Tibial artery (tissue), 4 donors: ENCODE measurements at places on chromosomes 11 and 22.

- DNase-seq: no peak
These were observed 30.8 kb upstream of the GLYAT start for GRCh38 chr11:58762284-58763119.

DNA sequence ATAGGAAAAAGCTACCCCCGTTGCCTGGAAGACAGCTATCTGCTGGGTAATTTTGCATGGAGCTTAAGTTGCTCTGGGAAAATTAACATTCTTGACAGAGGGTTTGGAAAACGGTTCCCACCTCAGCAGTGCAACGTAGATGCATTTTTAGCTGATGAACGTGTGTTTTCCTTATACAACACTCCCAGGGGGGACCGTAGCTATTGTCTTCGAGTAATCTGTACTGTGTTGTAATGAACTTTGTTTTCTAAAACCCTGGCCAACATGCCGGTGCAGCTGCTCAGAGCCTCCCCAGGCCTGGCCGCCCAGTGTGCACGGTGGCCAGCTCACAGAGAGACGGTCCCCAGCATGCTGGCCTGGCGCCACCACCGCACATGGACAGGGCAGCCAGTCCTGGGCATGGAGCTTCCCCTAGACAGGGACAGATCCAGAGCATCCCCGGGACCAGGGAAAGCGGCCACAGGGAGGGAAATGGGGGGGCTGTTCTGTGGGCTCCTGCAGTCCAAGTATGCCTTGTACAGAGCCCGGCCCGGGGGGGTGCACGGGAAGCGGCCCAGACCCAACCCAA lies 2.2 kb downstream of the TNNT3 start:
- peak; percentile 60 for DNase-seq

DNA sequence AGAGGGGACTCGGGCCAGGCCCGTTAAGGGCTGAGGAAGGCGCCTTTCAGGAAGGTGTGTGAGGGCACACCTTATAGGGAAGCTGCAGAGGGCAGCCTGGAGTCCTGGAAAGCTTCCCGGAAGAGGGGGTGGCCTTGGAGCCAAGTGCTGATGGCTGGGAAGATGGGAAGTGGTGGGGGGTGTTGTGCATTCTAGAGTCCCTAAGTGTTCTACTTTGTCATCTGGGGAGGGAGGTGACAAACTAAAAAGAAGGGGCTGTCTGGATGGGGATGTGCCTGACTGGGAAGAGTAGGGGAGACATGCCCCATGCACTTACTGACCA lies 6.8 kb downstream of the ZDHHC8 start:
- no peak for DNase-seq

DNA sequence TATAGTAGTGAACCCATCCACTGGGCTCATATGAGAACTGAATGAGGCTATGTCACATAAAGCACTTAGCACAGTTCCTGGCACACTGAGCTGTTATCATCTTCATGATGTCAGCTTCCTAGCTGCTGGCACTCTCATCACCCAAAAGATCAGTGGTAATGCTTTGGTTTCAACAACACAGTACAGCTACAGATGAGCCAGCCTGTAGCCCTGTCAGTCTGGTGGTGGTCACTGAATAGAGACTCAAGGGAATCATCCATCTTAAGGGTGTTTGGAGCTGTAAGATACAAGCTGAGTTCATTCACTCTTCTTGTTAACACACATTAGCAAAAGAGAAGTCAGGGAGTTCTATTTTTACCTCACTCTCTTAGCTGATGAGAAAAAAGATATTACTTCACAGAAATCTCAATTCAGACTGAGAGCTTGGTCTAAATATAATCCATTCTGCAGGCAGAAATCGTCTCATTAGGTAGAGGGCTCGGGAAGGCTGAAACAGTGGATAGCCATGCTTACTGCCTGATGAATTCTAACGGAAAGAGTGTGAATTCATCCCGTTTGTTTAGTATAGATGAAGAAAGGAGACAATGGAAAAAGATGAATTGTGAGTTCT lies 6.3 kb upstream of the SLC1A2 start:
- DNase-seq: no peak

DNA sequence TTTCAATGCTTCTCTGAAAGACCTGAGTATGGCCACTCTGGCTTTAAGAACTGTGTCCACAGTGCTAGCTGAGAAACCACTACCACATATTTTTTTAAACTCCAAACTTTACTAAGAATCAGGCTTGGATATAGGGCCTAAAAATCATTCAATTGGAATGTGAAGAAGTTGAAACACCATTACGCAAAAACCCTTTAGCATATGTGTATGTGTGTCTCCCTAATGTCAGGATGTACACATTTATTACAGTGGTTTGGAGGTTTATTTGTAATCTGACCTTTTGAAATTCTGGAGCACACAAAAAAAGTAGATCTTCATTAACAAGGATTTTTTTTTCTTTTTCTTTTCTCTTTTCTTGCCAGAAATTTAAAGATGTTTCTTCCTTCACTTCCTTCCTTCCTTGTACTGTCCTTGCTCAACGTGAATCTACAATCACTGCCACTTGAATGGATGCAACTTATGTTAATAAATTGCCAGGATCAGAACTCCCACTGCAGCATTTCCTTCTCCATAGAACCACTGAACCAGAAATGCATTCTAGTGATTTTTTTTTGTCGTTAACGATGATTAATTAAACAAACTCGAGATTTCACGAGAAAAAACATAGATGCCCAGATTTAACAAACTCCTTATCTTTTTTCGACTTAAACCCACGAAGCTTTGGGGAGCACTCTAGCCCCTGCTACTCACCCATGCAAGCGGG lies 3.1 kb upstream of the ADM start:
- no peak for DNase-seq

- no peak for DNase-seq
These were observed at the start of gene SMTNL1 for GRCh38 chr11:57536947-57537619. Gene SMTNL1, plus strand, starts transcription at chr11:57537595. Its CDS starts 5,048 bp downstream, at chr11:57542643.

DNA sequence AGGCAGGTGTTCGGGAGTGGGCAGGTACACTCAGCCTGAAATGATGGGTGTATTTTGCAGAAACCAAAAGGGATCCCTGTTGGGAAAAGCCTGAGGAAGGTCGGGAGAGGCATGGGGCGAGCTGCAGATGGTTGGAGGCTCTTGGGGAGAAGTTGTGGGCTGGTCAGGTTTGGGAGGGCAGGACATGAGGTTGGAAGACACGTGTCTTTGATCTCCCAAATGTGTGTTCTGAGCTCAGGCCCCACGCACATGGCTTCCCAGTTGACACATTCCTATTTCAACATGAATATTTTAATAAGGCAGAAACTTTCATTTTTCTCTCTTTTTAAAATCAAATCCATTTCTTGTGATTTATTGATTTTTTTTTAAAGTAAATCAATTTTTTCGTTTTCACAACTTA lies 1003.3 kb downstream of the TBC1D22A start:
- DNase-seq: no peak

DNA sequence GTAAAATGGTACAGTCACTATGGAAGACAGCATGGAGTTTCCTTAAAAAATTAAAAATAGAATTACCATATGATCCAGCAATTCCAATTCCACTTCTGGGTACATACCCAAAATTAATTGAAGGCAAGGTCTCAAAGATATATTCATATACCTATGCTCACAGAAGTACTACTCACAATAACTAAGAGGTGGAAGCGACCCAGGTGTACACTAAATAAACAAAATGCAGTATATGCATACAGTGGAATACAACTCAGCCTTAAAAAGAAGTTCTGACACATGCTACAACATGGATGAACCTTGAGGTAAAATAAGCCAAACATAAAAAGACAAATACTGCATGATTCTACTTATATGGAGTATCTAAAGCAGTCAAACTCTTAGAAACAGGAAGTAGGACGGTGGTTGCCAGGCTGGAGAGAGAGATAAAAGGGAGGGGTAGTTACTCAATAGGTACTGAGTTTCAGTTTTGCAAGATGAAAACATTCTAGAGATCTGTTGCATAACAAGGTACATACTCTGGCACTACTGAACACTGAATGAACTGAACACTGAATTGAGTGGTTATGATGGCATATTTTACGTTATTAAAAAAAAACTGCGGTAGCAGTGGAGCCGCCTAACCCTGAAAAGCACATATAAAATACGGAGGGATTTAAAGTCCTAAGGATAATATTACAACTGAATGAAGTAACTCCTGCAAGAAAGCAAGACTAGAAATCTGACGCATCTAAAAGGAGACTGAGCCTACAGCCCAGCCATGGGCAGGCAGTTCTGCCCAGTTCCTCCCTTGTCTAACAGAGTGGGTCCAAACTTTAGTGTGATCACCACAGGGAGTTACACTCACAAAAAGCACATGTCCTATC lies 12.8 kb downstream of the DGCR2 start:
- DNase-seq: peak; percentile 68

DNA sequence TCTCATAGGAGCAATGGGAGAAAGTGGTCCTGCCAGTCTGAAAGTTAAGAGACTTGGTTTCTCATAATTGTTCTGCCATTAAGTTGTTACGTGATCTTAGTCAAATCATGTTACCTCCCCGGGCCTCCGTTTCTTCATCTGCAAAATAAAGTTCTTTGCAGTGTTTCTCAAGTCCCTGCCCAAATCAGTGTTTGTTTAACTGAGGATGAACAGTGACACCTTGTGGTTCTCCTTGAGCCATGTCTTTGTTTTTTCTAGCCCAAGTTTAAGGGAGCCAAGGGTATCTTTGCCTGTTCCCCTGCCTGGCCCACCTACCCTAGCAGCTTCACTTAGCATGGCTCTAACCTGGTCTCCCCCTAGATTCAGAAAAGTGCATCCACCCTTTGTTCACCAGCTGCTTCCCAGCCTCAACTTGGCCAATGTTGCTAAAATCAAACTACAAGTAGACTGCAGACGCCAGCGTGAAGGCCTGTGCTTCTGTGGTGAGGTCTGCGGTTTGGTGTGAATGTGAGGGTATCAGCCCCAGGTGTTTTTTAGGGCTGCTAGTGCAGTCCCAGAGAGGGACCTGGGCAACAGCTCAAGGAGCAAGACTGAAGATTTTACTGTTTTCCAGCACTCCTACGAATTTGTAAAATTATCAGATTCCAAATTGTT lies 35.5 kb downstream of the FZD4 start:
- DNase-seq: no peak

DNA sequence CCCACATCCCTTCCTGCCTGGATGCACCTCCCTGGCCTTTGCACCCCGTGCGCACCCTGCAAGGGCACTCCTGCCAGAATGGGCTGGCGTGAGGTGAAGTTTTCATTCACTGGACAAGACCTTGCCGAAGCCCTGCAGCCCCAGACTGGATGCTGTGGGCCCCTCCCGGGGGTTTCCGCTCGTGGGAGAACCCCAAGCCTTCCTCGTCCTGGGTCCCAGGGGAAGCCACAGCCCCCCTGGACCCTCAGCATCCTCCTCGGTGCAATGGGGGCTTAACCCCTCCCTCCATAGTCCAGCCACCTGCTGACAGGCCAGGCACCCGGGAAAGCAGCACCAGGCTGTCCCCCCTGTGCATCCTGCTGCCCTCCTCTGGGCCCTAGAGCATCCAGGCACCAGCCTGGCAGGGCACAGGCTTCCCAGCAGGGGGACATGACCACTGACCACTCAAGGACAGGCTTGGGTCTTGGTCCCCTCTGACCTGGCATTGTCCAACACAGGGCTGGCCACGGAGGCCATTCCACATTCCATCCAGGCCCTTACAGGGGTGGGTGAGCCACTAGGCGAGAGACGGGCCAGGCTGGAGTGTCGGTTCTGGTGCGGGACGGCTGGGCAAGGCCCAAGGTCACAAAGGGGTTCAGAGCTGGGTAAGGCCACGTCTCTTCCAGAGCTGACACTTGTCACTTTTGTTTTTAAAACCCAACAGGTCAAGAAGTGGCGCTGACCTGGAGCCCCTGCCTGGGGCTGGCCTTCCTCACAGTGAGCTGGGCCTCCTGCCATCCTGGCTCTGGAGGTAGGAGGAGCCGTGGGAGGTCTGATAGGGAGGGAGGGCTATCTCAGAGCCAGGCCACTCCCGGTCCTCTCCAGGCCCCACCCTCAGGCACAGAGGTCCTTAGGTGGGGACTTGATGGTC lies 41.5 kb upstream of the PPARA start:
- peak; percentile 82 for DNase-seq

- DNase-seq: no peak
These were observed 71.2 kb downstream of the KIRREL3 start for GRCh38 chr11:126929179-126930061.

GRCh38 chr11:69413993-69414392 lies 67.5 kb upstream of the LINC01488 start:
- no peak for DNase-seq

DNA sequence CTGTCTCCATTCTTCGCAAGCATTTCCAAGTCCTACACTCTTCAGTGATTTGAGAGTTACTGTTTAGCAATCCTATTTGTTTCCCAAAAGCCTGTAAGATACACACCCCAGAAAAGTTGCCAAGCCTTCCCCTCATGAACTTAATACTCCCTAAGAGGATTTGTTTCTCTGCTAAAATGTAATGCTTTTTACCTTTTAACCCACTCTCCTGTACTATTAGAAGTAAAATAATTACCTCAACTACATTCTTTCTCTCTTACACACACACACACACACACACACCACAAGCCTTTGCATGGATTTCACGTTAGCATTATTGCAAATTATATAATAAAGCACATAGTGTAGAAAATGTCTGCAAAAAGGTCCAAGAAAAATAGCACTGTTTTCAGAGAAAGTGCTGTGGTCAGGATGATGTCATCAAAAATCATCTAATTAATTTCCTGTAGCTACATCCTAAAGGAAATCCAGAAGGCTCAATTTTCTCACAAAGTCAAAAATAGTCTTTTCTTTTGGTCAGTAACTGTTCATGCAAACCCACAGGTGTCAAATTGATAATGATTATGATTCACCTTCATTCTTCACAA lies 364.1 kb upstream of the PITPNB start:
- no peak for DNase-seq

GRCh38 chr22:48459859-48460823 lies 1367.5 kb downstream of the BRD1 start:
- no peak for DNase-seq

DNA sequence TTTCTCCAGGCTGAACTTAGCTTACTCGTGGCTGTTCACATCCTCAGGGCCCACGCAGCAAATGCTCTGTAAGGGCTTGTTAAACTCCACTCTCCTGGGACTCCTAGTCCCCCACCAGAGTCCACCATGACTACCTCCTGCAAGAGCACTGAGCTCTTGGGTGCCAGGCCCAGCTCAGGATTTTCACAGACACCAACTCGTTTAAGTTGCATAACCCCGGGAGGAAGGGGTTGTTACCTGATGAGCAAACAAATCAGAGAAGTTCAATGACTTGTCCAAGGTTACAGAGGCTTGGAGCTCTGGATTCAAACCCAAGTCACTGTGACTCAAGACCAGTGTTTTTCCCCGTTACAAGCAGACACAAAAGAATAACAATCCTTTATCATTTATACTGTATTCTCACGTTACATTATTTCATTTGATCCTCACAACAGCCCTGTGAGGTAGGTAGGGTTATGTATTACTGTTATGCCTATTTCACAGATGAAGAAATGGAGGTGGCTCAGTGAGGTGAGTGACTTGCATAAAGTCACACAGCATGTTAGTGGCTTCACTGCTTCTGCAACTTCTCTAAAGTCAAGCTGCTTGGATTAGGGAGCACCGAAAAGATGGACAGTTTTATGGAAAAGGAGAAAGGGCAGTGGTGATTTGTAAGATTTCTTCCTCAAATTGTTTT lies 17.4 kb downstream of the KCTD21 start:
- DNase-seq: no peak
